GM23338 (cell line): ENCODE measurements at places on chromosomes 12 and 14. TPM values are rescaled to one million over a fixed set of nuclear protein-coding genes. Genes with fewer than 3 reads are reported as not detected.

RASAL1 gene
- 5.4 and 8.2 TPM in 2 replicates for total RNA-seq

RFLNA gene
- 16.2 and 20.4 TPM in 2 replicates for total RNA-seq

B3GNT4 gene
- 0.80 and 0.89 TPM in 2 replicates for total RNA-seq

LMO3 gene
- total RNA-seq: 15.1 and 15.2 TPM in 2 replicates
